Smooth muscle cell of the pulmonary artery (primary cell): ENCODE measurements at places on chromosomes 16 and 17. TPM values are rescaled to one million over a fixed set of nuclear protein-coding genes. Genes with fewer than 3 reads are reported as not detected.

The DLX3 gene
- total RNA-seq, result 0.07 TPM in 1 of 2 replicates, not detected in the other

The MMP15 gene
- 2.4 and 4.3 TPM in 2 replicates for total RNA-seq

The IL32 gene
- total RNA-seq, result 4.0 and 6.3 TPM in 2 replicates

The IQCK gene
- 4.6 and 4.8 TPM in 2 replicates for total RNA-seq

The ARL5C gene
- not detected in 2 replicates for total RNA-seq

The RHBDL3 gene
- total RNA-seq, result 0.26 TPM in 1 of 2 replicates, not detected in the other

The NAGS gene
- 1.0 and 2.7 TPM in 2 replicates for total RNA-seq

The TPSG1 gene
- not detected in 2 replicates for total RNA-seq

The CYGB gene
- total RNA-seq, result 24.4 and 51.4 TPM in 2 replicates

The NPW gene
- total RNA-seq, result 0.85 and 1.0 TPM in 2 replicates

The ORC6 gene
- total RNA-seq, result 3.5 and 3.9 TPM in 2 replicates

The PRRT2 gene
- total RNA-seq, result 1.2 and 1.8 TPM in 2 replicates

The NUFIP2 gene
- 52.5 and 53.1 TPM in 2 replicates for total RNA-seq

The KRT9 gene
- 0.07 TPM in 2 replicates for total RNA-seq

The PHOSPHO1 gene
- 0.39 and 0.40 TPM in 2 replicates for total RNA-seq

The CES2 gene
- 31.9 and 35.9 TPM in 2 replicates for total RNA-seq

The C16orf96 gene
- total RNA-seq, result 0.07 TPM in 1 of 2 replicates, not detected in the other

The KRT15 gene
- total RNA-seq, result 0.13 and 2.8 TPM in 2 replicates

The COG4 gene
- total RNA-seq, result 76.0 and 86.2 TPM in 2 replicates

The HS3ST3B1 gene
- 0.23 and 0.46 TPM in 2 replicates for total RNA-seq

The TEX14 gene
- total RNA-seq, result 0.03 and 0.07 TPM in 2 replicates

The TM4SF5 gene
- total RNA-seq, result not detected in 2 replicates

The MYH3 gene
- 0.91 and 1.3 TPM in 2 replicates for total RNA-seq

The RHBDL1 gene
- 2.7 and 9.1 TPM in 2 replicates for total RNA-seq

The EPX gene
- total RNA-seq, result not detected in 2 replicates

The SUMO2 gene
- 91.4 and 105 TPM in 2 replicates for total RNA-seq

The TEKT3 gene
- total RNA-seq, result 0.20 and 0.91 TPM in 2 replicates

The C16orf54 gene
- total RNA-seq, result not detected in 2 replicates

The ZPBP2 gene
- total RNA-seq, result not detected in 2 replicates

The DNAH9 gene
- not detected in 2 replicates for total RNA-seq

The WNT9B gene
- not detected in 2 replicates for total RNA-seq
